A549 (cell line): ENCODE measurements at places on chromosomes 12 and 14. TPM values are rescaled to one million over a fixed set of nuclear protein-coding genes. Genes with fewer than 3 reads are reported as not detected.

The PTPRO gene
- polyA plus RNA-seq: 0.04 TPM in 1 of 3 replicates, not detected in the others

The TMEM119 gene
- not detected in 3 replicates for polyA plus RNA-seq

The P2RX2 gene
- not detected in 3 replicates for polyA plus RNA-seq

The CLEC9A gene
- polyA plus RNA-seq: not detected in 3 replicates

The COX8C gene
- polyA plus RNA-seq: not detected in 3 replicates

The SLC16A7 gene
- polyA plus RNA-seq: 0.14 to 0.45 TPM (median 0.17 TPM) in 3 replicates

The SLC8A3 gene
- not detected in 3 replicates for polyA plus RNA-seq

The ZDHHC22 gene
- polyA plus RNA-seq: 0.16 to 0.28 TPM (median 0.23 TPM) in 3 replicates

The RXYLT1 gene
- polyA plus RNA-seq: 31.6 to 35.7 TPM (median 34.2 TPM) in 3 replicates

The PKP2 gene
- 2.3 to 3.0 TPM (median 2.3 TPM) in 3 replicates for polyA plus RNA-seq

The TAS2R50 gene
- not detected in 3 replicates for polyA plus RNA-seq

The RTL1 gene
- 0.01 to 0.03 TPM in 2 of 3 replicates, not detected in the other for polyA plus RNA-seq

The PLD4 gene
- 0.01 TPM in 2 of 3 replicates, not detected in the other for polyA plus RNA-seq

The WDHD1 gene
- 14.4 to 16.3 TPM (median 16.0 TPM) in 3 replicates for polyA plus RNA-seq

The PTHLH gene
- polyA plus RNA-seq: 7.7 to 13.4 TPM (median 10.9 TPM) in 3 replicates

The SLCO1C1 gene
- 0.03 to 0.06 TPM in 2 of 3 replicates, not detected in the other for polyA plus RNA-seq
